ENCODE measurements at places on chromosomes 4 and X. TPM values are rescaled to one million over a fixed set of nuclear protein-coding genes. Genes with fewer than 3 reads are reported as not detected.

TCEAL2 gene
- total RNA-seq = not detected

P2RY4 gene
- not detected for total RNA-seq

C4orf36 gene
- total RNA-seq = 1.4 TPM

USP17L11 gene
- total RNA-seq = not detected

NHS gene
- total RNA-seq = 4.3 TPM

SPANXC gene
- 0.74 TPM for total RNA-seq

PRDM5 gene
- total RNA-seq = 3.5 TPM

PAGE2 gene
- not detected for total RNA-seq

TEC gene
- total RNA-seq = 1.9 TPM

SSX3 gene
- not detected for total RNA-seq
